ENCODE measurements at places on chromosomes 2 and 18. TPM values are rescaled to one million over a fixed set of nuclear protein-coding genes. Genes with fewer than 3 reads are reported as not detected.

SDC1 gene
- total RNA-seq: 83.3 TPM

GRCh38 chr2:29278966-29279365 lies 163.8 kb downstream of the CLIP4 start:
- DNase-seq: no peak

GRCh38 chr2:169819106-169819505 lies 5.6 kb downstream of the METTL5 start:
- no peak for DNase-seq

DNA sequence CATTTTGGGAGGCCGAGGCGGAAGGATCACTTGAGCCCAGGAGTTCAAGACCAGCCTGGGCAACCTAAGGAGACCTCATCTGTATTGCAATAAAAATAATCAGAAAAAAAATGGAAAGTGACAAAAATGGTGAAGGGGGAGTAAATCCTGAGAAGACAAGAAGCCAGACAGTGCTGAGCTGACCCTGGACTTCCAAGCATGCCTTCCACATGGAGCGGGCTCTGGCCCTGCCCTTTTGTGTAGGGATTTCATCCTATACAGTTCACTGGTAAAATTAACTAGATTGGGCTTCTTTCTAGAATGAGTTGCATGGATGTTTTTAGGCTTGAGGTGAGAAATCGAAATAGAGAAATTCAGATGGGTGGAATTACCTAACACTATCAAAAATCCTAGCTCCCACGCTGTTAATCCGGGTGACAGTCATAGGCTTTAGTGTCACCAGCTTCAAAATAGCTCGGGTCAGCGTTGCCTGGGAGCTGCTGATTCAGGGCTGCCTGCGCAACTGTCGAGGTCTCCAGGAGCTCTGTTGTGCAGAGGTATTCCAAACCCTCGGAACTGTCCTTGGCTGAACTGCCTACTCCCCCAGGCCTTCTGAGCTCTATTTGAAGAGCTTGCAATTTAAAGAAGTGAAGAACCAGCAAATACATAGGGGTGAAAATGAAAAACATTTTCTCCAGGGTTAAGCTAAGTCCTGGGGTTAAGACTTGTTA lies 21.5 kb upstream of the ZNF532 start:
- DNase-seq: peak; percentile 43

DNA sequence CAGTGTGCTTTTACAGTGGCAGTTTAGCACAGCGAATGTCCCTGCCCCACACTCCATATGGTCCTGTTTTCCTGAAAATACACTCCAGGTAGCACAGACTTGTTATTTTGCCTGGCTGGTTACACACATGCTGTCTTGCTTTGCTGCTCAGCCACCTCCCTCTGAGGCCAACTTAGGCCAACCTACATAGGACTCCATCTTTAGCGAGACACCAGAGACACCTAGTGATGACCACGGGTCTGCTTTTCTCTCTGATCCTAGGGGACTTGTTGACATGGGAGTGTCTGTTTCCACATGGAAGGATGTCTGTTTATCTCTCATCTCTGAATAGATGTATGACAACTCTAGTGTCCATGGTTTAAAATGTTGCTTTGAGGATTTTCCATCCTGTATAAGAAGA lies 43.3 kb downstream of the PLEKHB2 start:
- no peak for DNase-seq

All from M059J (cell line).